Right ventricle myocardium inferior (tissue), 1 donor: ENCODE measurements at places on chromosomes 12 and 14. TPM values are rescaled to one million over a fixed set of nuclear protein-coding genes. Genes with fewer than 3 reads are reported as not detected.
A peak's percentile ranks its signal among the peaks of the same experiment; 100 is the strongest.

- DNase-seq: no peak
These were observed 192.6 kb upstream of the CCDC196 start for GRCh38 chr14:66293533-66294105.

DNA sequence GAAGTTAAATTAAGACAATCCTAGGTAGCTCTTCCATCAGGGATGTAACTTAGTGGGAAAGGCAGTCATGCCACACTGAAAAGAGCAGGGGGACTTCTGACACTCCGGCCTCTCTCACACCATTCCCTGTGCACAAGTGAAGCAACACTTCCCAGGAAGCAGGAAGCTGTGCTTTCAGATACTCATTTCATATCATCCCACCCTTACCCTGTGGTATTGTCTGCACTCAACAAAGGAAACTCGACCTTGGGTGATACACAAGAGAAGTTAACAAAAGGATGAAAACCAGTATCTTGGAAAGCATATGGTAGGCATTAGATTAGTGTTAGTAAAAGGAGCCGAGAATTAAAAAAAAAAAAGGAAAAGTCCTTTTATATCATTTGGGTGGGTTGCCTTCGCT lies 61.3 kb upstream of the MDM1 start:
- no peak for DNase-seq

GRCh38 chr12:121182222-121182893 lies 27.6 kb upstream of the P2RX4 start:
- DNase-seq: no peak

STXBP6 gene
- 41.4 TPM for total RNA-seq

DNA sequence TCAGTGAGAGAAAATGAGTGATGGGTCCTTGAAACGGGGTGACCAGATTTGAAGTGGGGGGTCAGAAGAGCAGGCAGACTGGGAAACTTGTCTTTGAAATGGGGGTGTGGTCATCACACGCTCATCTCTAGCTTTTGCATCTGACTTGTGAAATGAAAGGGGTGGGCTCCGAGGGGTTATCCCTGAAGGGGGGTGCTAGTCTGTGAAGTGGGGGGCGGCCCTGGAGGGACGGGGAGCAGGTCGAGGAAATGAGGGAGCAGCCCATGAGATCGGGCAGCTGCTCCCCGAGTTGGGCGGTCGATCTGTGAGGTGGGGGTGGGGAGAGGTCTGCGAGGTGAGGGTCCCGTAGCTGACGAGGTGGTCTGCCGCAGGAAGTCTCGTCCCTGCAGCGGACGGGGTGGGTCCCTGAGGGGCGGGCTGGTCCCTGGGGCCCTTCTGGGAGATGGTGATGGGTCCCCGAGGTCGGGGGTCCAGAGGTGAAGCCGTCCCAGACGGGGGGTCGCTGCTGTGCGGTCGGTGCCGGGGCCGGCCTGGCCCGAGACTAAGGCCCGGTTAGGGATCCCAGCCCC lies 542 bp downstream of the PXN start:
- DNase-seq: peak; percentile 72

TXNDC16 gene
- 3.4 TPM for total RNA-seq

VRTN gene
- not detected for total RNA-seq

GRCh38 chr12:76303989-76304460 lies 44.2 kb downstream of the BBS10 start:
- DNase-seq: no peak

DNA sequence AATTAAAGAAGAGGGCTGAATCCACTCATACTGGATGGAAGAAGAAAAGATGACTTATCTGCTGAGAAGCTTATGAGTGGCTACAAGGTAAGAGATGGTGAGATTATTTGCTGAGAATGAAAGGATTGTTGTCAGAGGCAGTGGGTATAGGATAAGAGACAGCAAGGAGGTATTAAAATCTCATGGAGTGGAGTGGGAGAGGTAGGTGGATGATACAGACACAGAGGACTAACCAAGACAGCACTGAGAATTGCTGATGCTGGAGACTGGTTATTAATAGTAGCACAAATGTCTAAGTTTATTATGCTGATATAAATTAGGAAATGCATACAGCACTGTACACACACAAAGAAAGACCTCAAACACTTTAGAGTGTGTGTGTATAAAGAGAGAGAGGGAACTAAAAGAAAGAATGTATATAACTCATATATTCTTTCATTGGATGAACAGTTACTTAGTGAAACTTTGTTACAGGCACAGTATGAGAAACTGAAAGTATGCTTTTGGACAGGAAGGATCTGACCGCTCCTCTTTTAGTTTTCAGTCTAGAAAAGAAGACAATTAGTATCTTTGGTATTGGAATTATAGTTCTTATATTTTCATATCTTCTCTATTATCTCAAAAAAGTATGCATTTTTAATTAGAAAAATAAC lies 543.1 kb downstream of the LRFN5 start:
- no peak for DNase-seq

- peak; percentile 57 for DNase-seq
These were observed 32.8 kb downstream of the NOC4L start for GRCh38 chr12:132176920-132177551.

- no peak for DNase-seq
These were observed 292.4 kb upstream of the PWP1 start for GRCh38 chr12:107393043-107393717.

DNA sequence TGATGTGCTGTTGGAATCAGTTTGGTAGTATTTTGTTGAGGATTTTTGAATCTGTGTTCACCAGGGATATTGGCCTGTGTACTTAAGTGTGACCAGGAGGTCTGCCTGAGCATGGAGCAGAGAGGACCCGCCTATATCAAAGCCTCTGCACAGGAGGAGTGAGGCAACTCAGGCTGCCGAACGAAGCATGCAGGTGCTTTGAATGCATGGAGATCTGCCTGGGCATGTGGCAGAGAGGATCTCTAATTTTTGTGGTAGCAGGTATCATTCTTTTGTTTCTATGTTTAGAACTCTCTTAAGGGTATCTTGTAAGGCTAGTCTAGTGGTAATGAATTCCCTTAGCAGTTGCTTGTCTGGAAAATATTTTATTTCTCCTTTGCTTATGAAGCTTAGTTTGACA lies 26.9 kb downstream of the RAB3IP start:
- DNase-seq: no peak

- DNase-seq: no peak
These were observed 246.1 kb upstream of the CRY1 start for GRCh38 chr12:107339487-107339886.

DNA sequence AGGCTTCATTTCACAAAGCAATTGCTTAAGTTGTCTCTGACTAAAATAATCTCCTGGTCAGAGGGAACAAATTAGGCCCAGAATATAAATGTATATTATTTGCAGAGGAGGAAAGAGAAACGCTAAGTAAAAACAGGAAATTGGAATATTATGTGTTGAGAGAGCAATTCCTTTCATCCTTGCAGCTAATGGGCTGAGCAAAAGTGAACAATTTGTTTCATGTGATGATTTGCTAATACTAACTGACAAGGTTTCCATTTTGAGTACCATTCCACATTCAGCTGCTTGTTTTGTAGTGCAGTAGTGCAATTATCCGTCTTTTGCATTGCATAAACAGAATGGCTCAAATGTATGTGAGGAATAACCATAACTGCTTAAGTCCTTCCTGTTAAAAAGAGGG lies 103.2 kb downstream of the TPH2 start:
- no peak for DNase-seq

DNA sequence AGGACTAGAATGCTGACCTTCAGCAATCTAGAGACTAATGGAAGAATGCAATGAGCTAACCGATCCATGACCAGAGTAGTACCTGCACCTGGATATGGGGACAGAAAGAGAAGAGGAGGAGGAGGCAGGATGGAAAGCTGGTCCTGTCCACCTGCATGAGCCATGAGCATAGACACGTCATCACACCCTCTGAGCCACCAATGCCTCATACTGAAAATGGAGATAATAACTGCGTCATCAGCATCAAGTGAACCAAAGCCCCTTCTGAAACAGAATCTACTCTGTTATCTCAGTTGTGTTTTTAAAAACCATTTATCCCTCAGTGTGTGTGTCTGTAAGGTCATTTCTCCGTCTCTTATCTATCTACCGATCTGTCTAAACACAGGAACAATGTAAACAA lies 327.0 kb downstream of the BCL11B start:
- no peak for DNase-seq

GRCh38 chr12:92581604-92582003 lies 121.2 kb upstream of the PLEKHG7 start:
- no peak for DNase-seq

GRCh38 chr12:64181430-64182291 lies 40.4 kb downstream of the KICS2 start:
- no peak for DNase-seq

FOXG1 gene
- total RNA-seq: not detected
